ENCODE measurements at places on chromosomes 6 and 20. TPM values are rescaled to one million over a fixed set of nuclear protein-coding genes. Genes with fewer than 3 reads are reported as not detected.

DNA sequence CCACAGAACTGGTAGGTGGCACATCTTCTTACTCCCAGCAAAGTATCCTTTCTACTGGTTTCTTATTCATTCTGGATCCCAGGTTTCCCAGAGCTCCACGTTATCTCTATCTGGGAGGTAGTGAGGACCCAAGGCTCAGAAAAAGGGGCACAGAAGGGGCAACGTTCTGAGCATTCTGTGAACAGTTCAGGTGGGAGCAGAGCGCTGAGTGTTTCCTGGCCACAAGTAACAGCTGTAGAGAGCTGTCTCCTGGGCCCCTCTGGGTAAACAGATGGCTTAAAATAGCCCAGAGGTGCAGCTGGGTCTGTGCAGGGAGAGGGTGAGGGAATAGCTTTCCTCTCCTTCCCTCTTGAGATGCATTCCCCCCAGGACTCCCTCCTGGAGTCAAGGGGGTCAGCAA is 2.1 kb downstream of the APOBEC2 start:
- no peak for DNase-seq

DNA sequence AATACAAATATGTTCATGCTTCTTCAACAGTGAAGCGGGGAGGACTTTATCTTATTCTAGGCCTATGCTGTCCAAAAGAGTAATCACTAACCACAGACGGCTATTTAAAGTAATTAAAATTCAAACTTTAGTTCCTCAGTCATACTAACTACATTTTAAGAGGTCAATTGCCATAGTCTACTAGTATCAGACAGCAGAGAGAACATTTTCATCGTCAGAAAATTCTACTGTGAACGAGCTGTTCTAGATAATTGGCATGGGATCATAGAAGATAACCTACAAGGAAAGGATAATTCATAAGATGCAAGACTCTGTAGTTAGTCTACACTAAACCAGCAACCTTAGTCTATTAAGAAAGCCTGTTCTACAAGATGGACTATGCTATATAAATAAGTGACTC is 44.4 kb downstream of the PRKN start:
- no peak for DNase-seq

DNA sequence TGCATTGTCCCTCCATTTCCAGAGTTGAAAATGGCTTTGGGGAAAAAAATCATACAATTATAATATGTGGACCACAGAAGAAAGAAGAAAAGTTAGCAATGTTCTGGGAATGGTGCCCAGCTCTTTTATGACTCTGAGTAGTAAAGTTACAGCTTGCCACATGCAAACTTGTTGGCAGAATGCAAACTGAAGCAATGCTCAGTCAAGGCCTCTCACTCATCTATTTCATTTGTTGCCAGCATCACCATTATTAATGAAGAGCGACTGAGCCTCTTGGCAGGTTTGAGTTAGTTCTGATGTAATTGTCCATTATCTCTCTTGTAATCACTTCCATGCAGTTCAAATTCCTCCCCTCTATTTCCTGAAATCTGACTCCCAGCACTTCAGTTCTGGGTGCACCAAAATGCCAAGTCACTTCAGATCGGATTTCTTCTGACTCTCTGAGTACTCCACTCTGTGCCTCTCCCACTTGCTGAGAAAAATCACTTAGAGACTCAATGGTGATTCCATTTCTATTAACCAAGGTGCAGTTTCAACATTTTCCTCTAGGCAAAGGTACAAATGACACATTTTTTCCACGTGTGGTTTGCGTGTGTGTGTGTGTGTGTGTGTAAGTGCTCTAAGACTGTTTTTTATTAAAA is 154.4 kb upstream of the STMND1 start:
- no peak for DNase-seq

GRCh38 chr6:36671687-36672375 is 6.7 kb upstream of the CDKN1A start:
- no peak for DNase-seq

- no peak for DNase-seq
These were observed 631.1 kb upstream of the GJE1 start for GRCh38 chr6:141501616-141502015.

- no peak for DNase-seq
These were observed 309.4 kb upstream of the SOX4 start for GRCh38 chr6:21284166-21284565.

- DNase-seq, result no peak
These were observed 22.3 kb upstream of the RCAN2 start for GRCh38 chr6:46513533-46513932.

DNA sequence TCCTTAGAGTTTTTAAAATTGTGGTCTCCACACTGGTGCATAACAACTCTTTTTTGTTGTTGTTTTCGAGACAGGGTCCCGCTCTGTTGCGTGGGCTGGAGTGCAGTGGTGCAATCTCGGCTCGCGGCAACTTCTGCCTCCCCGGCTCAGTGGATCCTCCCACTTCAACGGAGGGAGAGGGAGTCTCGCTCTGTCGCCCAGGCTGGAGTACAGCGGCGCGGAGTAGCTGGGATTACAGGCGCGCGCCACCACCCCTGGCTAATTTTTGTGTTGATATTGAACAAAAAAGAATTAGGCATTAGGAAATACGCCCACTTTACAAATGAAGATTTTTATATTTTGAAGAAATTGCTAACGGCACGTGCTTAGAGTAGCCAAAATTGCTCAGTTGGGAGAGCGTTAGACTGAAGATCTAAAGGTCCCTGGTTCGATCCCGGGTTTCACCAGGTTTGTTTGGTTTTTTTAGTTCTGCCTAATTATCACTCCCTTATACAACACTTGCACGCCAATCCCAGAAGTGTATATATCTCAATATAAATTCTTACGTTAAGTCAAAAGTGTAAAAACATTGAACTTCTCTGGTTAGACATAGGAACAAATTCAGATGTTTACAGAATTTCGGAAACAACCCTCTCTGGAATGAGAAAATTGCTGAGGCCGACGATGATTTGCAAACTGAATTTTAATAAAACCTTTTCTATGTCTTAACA is 159.6 kb downstream of the TRIM27 start:
- DNase-seq, result no peak

- no peak for DNase-seq
These were observed 302.0 kb upstream of the PRDM1 start for GRCh38 chr6:105784179-105784578.

- DNase-seq, result no peak
These were observed 220.8 kb downstream of the TRDN start for GRCh38 chr6:123415844-123416468.

DNA sequence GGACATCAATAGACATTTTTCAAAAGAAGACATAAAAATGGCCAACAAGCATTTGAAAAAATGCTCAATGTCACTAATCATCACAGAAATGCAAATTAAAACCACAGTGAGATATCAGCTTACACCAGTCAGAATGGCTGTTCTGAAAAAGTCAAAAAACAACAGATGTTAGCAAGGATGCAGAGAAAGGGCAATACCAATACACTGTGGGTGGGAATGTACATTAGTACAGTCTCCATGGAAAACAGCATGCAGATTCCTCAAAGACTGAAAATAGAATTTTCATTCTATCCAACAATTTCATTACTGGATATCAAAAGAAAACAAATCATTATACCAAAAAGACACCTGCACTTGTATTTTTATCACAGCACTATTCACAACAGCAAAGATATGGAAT is 85.3 kb downstream of the DCDC2 start:
- DNase-seq, result no peak

- DNase-seq, result no peak
These were observed 3.3 kb upstream of the HMGN4 start for GRCh38 chr6:26534681-26535465.

DNA sequence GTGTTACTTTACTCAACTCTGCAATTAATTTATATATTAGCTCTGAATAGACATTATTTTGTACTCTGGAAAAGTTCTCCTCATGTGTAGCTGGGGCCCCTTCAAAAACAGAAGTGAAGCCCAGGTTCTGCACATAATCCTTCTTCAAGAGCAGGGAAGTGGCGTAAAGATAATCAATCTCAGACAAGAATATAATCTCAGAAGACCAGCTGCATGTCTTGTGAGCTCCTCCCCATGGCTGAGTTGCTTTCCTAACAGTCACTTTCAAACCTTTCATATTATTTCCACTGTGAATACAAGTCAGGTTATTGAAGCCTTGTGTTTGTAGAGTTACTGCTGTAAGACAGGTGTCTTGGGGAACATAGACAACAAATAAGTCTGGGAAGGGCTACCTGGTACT is 691.9 kb downstream of the RFPL4B start:
- no peak for DNase-seq

GRCh38 chr6:24920136-24920535 is 15.6 kb downstream of the RIPOR2 start:
- no peak for DNase-seq

GRCh38 chr6:1412901-1413300 is 23.5 kb downstream of the FOXF2 start:
- DNase-seq, result no peak

DNA sequence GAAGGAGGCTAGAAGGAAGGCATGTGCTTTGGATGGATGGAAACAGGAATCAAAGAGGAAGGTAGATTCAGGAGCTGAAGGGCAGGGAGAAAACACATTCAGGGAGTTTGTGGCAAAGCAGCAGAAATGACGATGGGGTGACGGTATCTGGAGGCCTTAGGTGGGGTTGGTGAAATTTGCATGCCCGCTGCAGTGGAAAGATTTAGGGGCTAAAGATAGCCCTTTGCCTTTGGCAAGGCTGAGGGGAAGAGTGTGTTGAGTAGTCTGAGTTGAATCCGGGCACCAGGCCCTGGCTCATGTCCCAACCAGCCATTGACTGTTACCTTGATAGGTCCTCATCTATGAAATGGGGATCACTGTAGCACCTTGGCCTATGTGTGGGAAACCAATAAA is 1.3 kb downstream of the GZF1 start:
- no peak for DNase-seq

DNA sequence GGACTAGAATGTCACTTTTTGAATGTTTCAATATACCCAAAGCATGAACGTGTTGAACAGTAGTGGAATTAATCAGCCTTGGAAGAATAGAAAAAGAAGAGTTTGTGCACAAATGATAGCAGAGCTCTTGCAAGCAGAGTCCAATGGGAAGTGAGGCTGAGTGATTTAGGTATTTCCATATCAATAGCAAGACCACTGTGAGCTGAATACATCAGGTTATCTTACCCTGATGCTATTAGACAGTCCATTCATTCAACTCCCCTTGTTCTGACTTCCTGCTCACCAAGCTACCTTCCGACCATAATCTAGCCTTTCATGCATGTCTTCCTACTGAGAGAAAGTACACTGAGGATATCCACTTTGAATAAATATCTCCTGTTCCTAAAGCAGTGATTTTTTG is 349.2 kb upstream of the RNF217 start:
- no peak for DNase-seq

GRCh38 chr20:61443443-61444126 is 191.5 kb downstream of the CDH4 start:
- DNase-seq, result no peak

- DNase-seq, result no peak
These were observed 32.6 kb upstream of the SLC35D3 start for GRCh38 chr6:136889271-136890193.

- DNase-seq, result no peak
These were observed 386.8 kb downstream of the SAMD5 start for GRCh38 chr6:147895272-147895671.

- no peak for DNase-seq
These were observed 2.3 kb downstream of the POPDC3 start for GRCh38 chr6:105177556-105177955.

DNA sequence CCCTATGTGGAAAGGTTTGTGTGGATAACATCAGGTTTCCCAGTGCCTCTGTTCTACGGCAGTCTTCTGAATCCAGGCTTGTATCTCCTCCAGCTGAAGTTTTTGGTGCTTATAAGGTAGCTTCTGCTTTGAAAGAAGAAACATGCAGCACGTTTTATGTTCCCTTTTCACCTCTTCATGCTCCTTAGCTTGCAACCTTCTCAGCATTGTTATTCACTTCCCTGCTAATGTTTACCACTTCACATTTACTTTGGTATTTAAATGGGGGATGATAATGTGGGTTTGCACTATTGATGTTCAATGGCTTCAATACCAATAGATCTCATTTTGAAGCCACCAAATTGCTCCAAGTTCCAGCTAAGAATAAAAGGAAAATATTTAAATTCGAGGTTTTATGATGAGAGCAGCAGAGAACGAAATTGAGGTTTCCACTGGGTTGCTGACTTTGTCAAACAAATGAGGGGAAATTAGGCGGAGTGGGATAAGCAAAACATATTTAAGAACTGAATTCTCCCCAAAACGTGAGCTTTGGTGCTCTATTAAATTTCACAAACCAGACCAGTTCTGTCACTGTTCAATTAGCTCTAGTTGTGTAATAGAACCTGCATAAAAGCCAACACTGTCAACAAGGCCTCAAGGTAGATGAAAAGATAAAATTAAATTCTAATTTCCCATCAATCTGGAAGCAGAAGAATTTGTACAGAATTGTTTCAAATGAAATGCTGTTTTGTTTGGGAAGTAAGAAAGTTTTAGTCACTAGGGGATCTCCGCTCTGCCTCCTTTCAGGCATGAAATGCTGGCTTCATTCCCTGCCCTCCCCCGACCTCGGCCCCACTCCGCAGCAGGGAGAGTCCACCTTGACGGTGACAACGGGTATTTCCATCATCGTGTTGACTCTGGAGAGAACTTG is 1.4 kb downstream of the IL22RA2 start:
- no peak for DNase-seq

DNA sequence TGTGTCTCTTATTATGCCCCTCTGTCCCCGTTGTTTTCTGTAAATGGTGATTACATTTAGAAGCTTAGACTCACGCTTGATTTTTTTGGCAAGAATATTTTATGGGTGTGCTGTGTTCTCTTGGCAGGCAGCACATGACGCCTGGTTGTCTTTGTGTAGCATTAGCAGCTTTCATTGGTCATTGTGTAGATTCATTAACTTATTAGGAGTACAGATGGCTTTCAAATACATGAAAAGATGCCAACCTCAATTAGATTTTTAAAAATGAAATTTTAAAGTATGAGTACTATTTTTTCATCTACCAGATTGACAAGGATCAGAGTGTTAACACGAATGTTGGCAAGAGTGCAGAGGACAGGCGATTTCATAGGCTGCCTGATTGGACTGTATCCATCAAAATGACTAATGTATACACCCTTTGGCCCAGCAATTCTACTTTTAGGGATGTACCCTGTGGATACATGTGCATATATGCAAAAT is 15.2 kb downstream of the COX4I2 start:
- DNase-seq, result no peak

GRCh38 chr20:38649275-38649891 is 47.8 kb downstream of the ARHGAP40 start:
- DNase-seq, result no peak

Gene PSORS1C1
- total RNA-seq, result 4.2 TPM

Gene HLA-DQA1
- not detected for total RNA-seq

Gene MUC21
- not detected for total RNA-seq

Gene NRSN1
- not detected for total RNA-seq

Gene PDE10A
- 10.4 TPM for total RNA-seq

Gene PPP1R3G
- total RNA-seq, result 2.6 TPM

Gene HSD17B8
- 2.8 TPM for total RNA-seq

Gene CST2
- total RNA-seq, result not detected

Gene FAXC
- 8.0 TPM for total RNA-seq

Gene NINL
- total RNA-seq, result 10.6 TPM

Measured in chondrocyte (in vitro differentiated cells).